ENCODE measurements at places on chromosomes 7 and 10.

- no peak for DNase-seq
These were observed 38.9 kb upstream of the LANCL2 start for GRCh38 chr7:55326081-55326835.

DNA sequence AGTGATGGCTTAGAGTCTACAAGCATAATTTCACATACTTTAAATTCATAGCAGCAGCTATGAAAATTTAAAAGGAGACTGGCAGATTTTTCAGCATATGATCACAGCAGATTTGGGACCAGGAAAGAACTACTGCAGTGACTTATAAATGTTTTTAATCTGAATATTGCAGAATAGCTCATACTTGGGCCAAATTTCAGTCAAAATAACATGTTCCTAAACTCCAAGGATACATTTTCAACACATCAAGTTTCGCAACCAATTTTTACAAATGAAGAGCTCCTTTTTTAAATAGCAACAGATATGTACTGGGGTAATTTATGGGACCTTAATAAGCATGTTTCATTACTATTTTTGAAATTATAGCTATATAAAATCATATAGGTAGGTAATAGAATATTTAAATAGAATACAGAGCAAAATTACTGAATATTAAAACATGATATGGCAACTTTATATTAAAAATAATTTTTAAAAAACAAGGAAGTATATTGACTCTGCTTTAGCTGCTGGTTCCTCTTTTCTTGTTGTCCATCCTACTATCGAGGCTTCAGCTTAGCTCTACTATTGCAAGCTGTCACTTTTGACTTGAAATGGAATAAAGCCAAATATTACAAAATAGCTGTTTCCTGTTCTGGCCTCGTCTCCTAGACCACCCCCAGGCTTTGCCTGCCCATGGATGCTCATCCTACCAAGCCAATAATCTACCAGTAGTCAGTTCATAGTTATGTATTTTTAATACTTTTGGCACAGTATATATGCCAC, 123.1 kb downstream of the NRBF2 start:
- no peak for DNase-seq

- DNase-seq: no peak
These were observed 46.7 kb downstream of the PALS2 start for GRCh38 chr7:24619978-24620377.

- no peak for DNase-seq
These were observed 11.7 kb upstream of the MKI67 start for GRCh38 chr10:128137877-128138276.

DNA sequence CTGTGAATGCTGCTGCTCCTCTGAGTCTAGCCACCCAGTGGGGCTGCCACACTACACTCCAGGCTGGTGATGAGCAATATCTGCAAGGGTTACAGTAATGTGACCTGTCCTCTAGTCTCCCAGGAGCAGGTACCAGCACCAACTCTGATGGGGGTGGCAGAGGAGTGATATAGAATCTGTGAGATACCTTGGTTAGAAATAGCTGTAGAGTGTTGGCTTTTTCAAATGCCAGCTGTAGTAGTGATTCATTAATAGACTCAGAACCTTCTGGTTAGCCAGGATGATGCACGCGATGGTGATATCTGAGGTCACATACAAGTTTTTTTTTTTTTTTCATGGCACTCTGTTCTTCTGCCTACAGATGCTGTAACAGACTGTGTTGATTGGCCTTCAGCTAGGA, 757.1 kb downstream of the INHBA start:
- no peak for DNase-seq

DNA sequence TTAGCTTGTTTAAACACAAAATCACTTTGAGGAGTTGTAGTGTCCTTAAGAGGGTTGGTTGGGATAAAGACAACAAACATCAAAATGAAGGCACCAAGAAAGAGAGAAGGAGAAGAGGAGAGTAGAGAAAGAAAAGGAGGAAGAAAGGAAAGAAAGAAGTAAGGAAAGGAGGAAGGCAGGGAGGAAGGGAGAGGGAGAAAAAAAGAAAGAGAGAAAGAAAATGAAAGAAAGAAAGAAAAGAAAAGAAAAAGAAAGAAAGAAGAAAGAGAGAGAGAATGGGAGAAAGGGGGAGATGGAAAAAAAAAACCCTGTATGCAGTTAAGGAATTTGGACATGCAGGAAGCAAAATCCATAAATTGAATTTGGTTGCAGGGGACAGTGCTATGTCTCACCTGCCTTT, 635.4 kb upstream of the FZD8 start:
- no peak for DNase-seq

DNA sequence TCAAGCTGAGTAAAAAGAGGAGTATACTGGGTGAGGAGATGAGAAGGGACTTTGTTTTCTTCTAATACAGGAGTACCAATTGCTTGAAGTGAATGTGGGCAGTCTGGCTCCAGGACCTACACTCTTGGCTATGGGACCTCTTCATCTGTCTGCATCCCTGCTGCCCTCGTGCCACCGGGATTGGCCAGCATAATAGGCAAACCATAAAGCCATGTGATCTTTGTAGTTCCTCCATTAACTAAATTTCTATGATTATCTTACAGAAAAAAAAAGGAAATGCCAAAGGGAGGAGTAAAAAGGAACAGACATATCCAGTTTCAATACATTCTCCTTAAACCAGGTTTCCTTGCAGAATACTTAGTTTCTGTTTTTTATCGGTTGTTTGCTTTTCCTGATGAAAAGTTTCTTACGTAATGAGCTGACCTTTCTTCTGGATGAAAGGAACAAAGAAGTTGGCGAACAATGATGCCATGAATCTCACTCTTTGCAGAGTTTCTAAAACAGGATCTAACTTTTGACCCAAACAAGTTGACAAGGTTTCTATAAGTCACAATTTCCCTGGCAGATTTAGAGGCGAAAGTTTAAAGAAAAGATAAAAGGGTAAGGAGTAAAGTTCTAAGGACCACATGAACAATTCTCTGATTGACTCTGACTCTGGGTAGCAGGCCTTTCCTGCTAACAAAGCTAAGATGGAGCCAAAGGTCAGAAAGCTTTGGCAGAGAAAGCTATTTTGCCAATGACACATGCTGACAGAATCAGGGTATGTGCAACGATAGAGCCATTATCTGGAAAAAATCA, 54.1 kb downstream of the LAMB1 start:
- DNase-seq: no peak

GRCh38 chr10:60281331-60281730, 108.3 kb downstream of the ANK3 start:
- DNase-seq: no peak

- DNase-seq: peak; percentile 49
These were observed 148.8 kb downstream of the HECW1 start for GRCh38 chr7:43260980-43261878.

DNA sequence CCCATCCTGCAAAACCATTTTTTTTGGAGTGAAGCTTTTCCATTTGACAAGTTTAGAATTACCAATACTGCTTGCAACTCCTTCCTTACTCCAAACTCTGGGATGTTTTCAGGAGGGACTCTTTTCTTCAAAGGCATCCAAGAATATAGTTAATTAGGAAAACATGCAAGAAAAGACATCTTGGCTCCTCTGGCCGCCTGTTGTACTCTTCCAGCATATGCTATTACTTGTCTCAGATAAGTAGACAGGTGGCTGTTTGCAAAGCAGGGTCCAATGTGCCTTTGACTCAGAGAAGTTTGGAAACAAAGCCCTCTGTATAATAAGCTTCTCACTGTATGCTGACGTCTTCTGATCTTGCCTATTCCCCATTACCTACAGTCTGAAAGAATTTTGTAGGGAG, 746.5 kb downstream of the AUTS2 start:
- no peak for DNase-seq

- no peak for DNase-seq
These were observed 38.0 kb upstream of the PAX2 start for GRCh38 chr10:100707261-100707848.

GRCh38 chr10:93081834-93082233, 8.1 kb downstream of the CYP26A1 start:
- DNase-seq: no peak

- DNase-seq: no peak
These were observed 63.1 kb downstream of the TNS3 start for GRCh38 chr7:47518827-47519226.

DNA sequence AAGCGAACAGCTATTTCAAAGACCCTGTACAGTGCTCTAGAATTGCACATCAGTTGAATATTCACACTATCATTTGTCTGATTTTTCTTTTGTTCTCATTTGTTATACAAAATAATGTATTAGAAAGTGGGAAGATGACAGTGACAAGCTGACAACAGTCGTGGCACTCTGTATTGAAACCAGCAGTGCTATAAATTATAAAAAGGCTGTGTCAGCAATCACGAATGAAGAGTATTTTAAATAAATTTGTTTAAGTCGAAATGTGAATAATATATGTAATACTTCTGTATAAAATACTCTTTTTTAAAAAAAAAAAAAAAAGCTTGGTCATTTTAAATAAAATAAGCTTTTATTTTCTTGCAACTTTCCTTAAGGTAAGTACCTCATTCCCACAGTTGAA, 122.6 kb downstream of the VPS50 start:
- DNase-seq: no peak

GRCh38 chr7:138890499-138891445, 90.4 kb downstream of the KIAA1549 start:
- no peak for DNase-seq

DNA sequence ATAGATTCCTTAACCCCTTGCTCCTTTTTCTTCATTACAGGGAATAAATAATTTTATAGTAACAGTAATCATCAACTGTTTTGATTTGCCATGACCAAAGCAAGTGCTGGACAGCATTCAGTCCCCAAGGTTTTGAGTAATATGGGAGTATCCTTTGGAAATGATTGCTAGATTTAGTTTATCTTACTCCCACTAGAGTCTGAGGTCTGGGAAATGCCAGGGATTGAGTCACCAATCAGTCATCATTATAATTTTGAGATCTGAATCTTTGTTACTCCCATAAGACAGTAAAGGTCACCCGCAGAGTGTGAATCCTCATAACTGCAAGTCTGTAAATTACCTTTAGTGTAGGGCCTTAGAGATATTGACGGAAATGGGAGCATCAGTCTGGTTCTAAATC, 133.7 kb upstream of the SEMA3E start:
- no peak for DNase-seq

Data from activated CD8-positive, alpha-beta memory T cell treated with anti-CD3 and anti-CD28 coated beads for 1 hour (primary cell).